ENCODE measurements at places on chromosomes 5 and 9. TPM values are rescaled to one million over a fixed set of nuclear protein-coding genes. Genes with fewer than 3 reads are reported as not detected.

ANKRD31 gene
- 0.73 TPM for total RNA-seq

SLC30A5 gene
- 50.2 TPM for total RNA-seq

DEPDC1B gene
- 0.19 TPM for total RNA-seq

- no peak overlapping the region for H3K4me3 ChIP-seq
- H3K27ac ChIP-seq, result no peak overlapping the region
- H3K4me1 ChIP-seq, result no peaks in the 10 kb centered on the region
- DNase-seq, result no peak
- no peaks in the 10 kb centered on the region for H3K27me3 ChIP-seq
Measured at GRCh38 chr9:18185196-18185595, 288.8 kb upstream of the ADAMTSL1 start.

DNA sequence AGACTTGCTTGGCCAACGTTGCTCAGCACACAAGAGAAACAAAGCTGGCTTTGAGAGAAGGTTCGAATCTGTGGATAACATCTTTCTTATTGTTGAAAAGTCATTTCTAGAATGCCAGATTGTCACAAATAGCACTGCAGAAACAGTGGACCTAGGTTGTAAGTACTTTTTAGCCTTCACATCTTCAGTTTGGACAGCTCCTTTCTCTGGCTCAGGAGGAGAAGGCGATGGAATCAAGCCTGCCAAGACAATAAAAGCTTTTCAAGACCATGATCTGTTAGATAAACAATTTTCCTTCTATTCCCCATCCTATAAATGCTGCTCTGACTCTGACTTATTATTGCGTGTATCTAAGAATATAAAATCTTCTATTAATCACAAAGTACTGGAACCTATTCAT lies 615.2 kb upstream of the SEMA6A start:
- H3K4me1 ChIP-seq, result no peaks in the 10 kb centered on the region
- DNase-seq, result no peak
- H3K27ac ChIP-seq, result no peak overlapping the region
- no peaks in the 10 kb centered on the region for H3K27me3 ChIP-seq
- H3K4me3 ChIP-seq, result no peak overlapping the region

DNA sequence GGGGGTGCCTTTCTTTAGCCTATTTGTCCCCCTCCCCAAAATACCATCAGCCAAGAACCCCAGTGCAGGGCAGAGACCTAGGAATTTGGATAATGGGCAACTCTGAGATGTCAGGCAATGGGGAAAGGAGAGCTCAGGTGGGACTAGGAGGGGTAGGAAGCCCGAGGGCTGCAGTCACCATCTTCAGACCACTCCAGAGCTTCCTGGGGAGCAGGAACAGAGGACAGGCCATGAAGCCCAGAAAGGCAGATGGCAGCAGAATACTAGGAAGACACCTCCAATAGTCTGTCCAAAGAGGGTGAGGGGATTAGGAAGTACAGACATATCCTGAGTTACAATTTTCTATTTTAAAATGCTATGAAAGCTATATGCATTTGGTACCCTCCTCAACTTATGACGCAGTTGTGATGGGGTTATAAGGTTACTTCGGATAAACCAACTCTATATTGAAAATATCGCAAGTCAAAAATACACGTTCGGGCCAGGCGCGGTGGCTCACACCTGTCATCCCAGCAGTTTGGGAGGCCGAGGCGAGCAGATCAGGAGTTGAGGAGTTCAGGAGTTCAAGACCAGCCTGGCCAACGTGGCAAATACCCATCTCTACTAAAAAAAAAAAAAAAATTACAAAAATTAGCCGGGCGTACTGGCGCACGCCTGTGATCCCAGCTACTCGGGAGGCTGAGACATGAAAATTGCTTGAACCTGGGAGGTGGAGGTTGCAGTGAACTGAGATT lies 34.6 kb upstream of the IL17B start:
- no peaks in the 10 kb centered on the region for H3K36me3 ChIP-seq
- no peak overlapping the region for H3K4me3 ChIP-seq
- no peaks in the 10 kb centered on the region for H3K27me3 ChIP-seq
- H3K27ac ChIP-seq, result no peak overlapping the region
- no peaks in the 10 kb centered on the region for H3K4me1 ChIP-seq
- DNase-seq, result no peak

- H3K27ac ChIP-seq, result no peak overlapping the region
- no peak for DNase-seq
- H3K4me3 ChIP-seq, result no peak overlapping the region
Measured at GRCh38 chr5:34895641-34896419, 19.5 kb downstream of the RAD1 start.

- H3K4me3 ChIP-seq, result no peak overlapping the region
- H3K27me3 ChIP-seq, result no peaks in the 10 kb centered on the region
- H3K36me3 ChIP-seq, result no peaks in the 10 kb centered on the region
Measured at GRCh38 chr9:108512426-108513173, 343.2 kb downstream of the ACTL7B start.

DNA sequence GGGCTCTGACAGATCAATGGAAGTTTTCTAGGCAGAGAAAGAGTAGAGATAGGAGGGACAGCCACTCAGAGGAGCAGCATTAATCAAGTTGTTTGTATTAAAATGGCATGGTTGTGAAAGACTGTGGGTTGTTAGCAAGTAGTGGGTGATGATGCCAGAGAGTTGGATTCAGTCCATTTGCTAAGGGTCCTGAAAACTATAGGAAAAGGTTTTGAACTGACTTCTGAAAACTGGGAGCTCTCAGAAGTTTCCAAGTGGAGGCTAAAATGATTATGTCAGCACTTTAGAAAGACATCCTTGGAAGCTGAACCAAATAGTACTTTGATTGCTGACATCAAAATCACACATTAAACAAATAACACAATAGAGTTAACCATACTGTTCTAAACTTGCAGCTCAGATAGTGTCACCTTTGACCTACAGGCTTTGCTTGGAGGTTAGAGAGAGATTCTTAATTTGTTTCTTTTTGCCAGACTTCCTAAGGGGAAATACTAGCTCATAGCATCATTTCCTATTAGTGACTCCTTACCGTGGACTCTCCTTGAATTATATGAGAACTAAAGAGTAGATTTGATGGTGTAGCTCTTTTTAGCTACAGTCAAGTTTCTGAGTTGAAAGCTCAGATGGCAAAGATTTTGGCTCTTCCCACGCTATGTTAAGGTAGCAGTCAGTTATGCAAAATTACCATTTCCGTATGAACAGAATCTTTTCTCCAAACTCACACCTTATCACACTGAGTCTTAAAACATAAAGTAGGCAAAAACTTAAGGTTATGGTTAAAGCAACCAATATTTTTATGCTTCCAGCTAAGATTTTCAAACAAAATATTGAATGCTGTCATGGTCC lies 277.1 kb downstream of the NR3C1 start:
- no peaks in the 10 kb centered on the region for H3K36me3 ChIP-seq
- no peaks in the 10 kb centered on the region for H3K4me1 ChIP-seq
- DNase-seq, result no peak
- no peak overlapping the region for H3K4me3 ChIP-seq
- H3K27ac ChIP-seq, result no peak overlapping the region

Measured in CD4-positive, alpha-beta memory T cell (primary cell).